ENCODE measurements at places on chromosomes 7 and 10.

DNA sequence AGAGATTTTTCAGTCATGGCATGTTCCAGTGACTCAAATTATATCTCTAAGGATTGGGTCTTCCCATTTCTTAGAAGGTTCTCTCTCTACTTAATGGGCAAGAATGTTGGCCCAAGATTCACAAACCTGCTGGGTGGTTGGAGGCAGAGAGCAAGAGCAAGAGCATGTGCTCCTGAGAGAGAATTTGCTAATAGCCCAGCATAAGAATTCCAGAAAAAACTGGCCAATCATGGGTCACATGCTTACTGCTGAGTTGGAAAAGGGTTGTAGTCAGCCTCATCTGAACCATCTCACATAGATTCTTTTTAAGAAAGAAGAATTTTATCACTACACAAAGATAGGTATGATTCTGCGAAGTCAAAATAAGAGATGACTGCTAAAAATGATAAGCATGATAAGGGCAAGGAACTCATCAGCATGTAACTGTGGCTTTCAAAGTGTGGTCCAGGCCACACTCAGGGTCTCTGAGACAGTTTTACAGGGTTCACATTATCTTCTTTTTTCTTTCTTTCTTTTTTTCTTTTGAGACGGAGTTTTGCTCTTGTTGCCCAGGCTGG is 8.2 kb upstream of the VCL start:
- DNase-seq: no peak

DNA sequence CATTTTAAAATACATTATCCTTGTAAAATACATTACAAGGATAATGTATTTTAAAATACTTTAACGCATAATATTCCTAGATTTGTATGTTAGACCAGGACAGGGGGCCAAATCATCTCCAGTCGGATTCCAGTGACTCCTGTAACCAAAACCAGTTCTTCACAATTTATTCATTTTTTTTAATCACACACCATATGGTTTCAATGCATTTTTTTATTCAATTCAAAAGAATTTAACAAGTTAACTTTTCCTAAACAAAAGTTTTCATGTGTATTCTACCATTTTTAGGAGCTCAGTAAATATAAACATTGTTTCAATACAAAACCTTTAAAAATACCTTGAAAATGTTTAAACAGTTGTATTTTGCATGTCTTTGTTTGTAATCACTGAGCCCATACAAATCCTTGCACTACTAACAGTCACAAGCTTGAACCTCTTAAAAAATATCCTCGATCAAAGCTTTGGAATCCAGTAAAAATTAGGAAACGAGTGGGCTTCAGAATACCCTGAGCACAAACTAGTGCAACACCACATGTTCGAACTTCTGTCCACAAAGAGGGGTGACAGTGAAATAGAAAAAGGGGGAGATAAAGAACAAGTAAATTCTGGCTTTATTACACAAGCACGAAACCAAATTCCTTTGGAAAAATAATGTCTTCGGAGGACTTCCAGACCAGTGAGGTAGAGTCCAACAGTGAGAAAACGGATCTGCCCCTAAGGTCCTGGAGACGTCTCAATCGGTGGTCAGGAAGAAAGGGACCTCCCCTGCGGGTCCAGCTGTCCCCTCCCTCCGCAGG is 1.6 kb downstream of the CCDC71L start:
- DNase-seq: no peak

GRCh38 chr7:134246347-134246746 is 70.4 kb downstream of the SLC35B4 start:
- no peak for DNase-seq

DNA sequence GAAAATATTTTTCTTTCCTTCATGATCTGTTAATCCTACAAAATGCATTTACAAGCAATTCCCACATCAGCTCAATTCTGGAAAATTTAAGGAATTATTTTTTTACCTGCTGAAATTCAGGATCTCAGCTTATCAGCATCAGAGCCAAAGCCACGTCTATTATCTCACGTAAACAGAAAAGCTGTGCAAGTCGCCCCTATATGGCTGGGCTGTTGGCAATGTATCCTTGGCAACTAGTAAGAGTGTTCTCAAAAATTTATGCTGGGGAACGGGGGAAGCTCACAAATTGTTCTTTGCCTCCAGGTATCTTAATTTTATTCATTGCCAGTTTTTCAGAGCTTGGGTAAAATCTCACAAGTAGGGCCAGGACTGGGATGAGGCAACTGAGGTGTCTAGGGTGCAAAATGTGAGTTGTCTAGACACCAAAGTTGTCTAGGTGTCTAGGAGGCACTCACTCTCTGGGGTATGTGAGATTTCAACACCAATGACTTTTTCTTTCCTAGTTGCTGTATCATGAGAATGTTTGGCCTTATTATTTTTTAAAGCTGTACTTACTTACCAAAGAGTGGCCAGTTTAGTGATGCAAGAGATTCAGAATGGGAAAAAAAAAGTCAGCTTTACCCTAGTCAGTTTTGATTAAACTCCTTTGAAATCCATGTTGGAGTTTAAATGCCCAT is 5.1 kb downstream of the GSTO2 start:
- no peak for DNase-seq

- no peak for DNase-seq
These were observed 74.1 kb upstream of the C10orf90 start for GRCh38 chr10:126744571-126744970.

- no peak for DNase-seq
These were observed 31.9 kb downstream of the SLC26A4 start for GRCh38 chr7:107692501-107692900.

- DNase-seq: no peak
These were observed 115.3 kb downstream of the ST7 start for GRCh38 chr7:117068511-117069145.

GRCh38 chr7:84258628-84259027 is 64.0 kb upstream of the SEMA3A start:
- DNase-seq: no peak

DNA sequence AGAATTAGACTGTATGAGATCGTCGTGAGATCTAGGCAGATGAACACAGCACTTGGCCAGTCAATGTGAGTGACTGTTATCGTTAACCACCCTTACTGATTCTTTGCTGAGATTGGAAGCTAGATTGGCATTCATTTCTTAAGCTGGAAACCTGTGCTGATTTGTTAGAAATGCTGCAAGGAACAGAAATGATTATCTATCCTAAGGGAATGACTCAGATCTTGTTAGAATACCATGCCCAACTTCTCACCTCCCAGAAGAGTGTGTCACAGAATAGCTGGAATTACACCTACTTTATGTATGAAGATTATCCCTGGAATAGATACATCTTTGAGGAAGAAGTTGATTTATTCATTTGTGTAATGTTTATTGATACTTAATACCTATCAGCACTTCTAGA is 275.2 kb downstream of the AUTS2 start:
- DNase-seq: no peak

GRCh38 chr10:99484626-99485581 is 47.8 kb upstream of the NKX2-3 start:
- DNase-seq: no peak

GRCh38 chr7:24555184-24555583 is 18.1 kb upstream of the PALS2 start:
- DNase-seq: no peak

DNA sequence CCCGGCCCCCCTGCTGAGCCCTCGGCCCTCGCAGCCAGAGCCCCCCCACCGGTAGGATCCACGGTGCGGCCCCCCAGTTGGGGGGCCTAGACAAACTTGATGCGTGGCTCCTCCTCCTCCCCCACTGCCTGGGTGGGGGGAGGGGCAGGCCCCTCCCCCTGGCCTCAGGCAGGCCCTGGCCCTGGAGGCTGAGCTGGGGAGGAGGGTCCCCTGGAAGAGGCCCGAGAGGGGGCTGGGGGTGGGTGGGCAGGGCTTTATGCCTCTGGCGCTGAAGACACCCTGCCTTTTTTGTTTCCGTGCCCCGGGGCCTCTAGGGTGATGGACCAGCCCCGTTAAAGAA is 3.7 kb downstream of the VPS37D start:
- DNase-seq: no peak

DNA sequence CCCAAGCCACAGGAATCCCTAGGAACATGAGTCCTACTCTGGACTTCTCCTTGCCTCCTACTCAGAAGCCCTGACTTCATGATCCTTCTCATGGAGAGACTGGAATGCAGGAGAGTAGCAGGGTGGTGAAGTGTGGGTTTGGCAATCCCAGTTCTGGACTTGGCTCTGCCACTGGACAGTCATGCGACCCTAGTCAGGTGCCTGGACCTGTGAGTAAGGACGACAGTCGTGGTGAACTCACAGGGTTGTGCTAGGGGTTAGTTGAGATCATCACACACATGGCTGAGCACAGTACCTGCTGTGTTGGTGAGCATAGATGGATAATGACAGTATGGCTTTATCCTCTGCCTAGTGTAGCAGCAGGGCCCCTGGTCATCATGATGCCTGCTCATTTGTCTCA is 117.9 kb downstream of the LRRC18 start:
- DNase-seq: no peak

- no peak for DNase-seq
These were observed 179.3 kb downstream of the WNT2 start for GRCh38 chr7:117143580-117143979.

DNA sequence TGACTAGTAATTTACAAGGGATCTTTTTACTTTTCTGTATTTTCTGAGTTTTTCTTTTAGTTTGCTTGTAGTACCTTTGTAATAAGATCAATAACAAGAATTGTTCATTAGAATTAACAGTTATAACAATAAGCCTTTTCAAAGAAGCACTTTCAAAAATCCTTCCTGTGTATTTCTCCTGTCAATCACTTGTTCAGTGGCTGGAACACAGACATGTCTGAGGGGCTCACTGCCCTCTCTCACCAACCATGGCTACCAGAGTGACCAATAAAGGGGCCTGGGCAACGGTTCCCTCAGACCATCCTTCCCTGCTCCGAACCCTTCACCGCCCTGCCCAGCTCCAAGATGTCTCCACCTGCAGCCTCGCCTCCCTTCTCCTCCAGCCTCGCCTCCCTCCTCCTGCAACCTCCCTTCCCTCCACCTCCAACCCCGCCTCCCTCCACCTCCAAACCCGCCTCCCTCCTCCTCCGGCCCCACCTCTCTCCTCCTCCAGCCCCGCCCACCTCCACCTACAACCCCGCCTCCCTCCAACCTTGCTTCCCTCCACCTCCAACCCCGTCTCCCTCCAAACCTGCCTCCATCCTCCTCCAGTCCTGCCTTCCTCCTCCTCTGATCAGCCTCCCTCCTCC is 353.4 kb downstream of the TNS3 start:
- no peak for DNase-seq

DNA sequence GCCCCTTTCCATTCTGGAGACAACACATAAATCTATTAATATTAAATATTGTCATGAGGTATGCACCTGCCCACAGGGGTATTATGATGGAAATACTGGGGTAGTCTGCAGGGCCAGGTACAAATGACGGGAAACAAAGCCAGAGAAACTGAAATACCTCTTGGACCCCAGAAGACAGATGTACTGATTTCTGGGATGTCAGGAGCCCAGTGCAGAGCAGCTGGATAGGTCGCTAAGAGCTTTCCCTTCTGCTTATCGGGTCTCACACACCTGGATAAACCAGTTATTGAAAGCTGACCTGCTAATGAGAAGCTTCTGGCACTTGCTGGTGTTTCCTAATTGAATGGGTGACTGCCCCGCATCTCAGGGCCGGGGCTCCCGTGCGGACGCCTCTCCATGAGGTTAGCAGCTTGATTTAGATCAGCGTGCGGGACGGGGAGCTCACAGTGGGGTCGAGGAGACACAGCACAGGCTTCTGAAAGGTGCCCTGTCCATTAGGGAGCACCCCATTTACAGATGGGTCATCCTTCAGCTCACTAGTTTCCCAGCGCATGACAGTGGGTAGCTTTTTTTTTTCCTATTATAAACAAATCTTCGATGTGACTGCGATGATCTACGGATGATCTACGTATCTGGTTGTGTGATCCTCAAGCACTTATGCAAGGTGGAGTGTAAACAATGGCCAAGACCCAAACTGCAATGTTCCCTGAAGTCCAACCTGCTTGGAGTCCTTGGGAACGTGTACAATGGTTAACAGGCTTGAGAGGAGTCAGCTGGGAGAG is 1.5 kb upstream of the INSIG1 start:
- DNase-seq: no peak

GRCh38 chr7:144408121-144408520 is 4.6 kb upstream of the NOBOX start:
- DNase-seq: no peak
